ENCODE measurements at places on chromosomes 12 and 14.

DNA sequence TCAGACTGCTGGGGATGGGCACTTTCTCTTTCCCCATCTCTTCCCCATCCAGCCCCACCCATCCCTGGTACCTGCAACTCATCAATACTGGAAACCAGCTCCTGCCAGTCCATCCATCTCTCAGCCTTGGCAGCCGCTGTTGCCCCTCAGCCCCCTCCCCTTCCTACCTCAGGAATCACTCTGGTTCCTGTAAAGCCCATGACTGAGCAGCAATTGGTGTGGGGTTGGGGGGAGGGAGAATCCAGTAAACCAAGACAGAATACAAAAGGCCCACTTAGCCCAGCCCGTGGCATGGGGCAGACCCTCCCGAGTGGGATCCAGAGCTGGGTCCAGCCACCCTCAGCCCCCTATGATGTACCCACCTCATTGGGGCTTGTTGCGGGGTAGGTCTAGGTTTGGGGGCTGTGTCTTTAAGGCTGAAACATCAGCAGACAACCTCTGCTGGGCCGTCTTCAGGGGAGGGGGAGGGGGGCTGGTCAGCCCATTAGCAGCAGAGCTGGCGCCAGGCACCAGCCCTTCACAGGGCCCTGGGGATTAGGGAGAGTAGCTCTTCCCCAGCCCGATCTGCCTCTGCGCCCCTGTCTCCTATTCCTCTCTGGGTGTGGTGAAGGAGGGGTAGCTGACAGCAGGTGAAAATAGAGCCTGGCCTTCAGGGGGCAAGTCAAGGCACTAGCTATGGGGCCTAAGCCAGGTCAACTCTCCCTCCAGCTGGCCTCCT lies 702 bp upstream of the PRPH start:
- DNase-seq, result no peak

- no peak for DNase-seq
Measured at GRCh38 chr12:53980802-53981496, 4.0 kb upstream of the HOXC10 start.

- DNase-seq, result no peak
Measured at GRCh38 chr12:7994731-7995205, 37.7 kb upstream of the FOXJ2 start.

DNA sequence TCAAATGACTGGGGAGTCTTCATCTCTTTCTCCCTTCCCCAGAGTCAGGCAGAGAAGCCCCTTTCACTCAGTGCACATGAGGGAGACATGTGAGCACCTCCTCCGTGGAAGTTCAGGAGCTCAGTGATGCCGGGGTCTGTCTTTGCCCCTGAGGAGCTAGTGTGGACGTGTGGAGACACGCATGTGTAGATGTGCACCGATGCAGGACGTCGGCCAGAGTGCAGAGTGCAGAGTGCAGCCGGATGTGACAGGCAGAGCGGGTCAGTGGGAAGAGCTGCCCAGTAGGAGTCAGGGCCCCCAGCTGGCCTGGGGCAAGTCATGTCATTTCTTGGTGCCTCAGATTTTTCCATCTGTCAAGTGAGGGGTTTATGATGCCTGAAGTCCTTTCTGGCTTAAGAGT lies 20.7 kb downstream of the TSPAN9 start:
- no peak for DNase-seq
